ENCODE measurements at places on chromosomes 2 and 18.

DNA sequence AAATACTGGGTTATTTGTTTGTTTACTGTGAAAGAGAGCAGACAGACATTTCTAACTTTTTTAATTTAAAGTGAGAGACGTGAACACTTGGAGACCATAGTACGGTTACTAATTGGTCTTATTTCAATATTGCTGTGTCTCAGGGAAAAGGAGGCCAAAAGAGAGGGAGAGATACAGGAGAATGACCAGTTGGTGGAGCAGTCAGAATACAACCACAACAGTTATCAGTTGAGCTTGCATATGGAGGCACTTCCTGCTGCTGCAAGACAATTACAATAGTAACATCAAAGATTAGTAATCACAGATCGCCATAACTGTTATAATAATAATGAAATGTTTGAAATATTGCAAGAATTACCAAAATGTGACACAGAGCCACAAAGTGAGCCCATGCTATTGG is 58.2 kb downstream of the TWSG1 start:
- DNase-seq, result no peak

DNA sequence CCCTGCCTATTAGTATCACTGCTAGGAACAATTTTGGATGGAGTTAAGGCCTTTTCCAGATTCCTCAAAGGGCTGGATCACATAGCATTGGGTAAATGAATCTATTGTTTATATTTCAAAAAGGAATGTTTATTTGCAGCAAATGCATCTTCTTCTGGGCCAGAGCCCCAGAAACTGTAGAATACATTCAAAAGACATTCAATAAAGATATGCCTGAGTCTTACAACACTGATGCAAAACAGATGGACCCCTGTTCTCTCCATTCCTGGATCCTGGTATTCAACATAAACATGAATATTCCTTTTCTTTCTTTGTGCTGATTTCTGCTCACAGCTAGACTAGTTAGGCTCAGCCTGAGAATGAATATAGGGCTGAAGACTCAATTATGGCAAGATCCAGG is 227.2 kb upstream of the KLHL29 start:
- no peak for DNase-seq

GRCh38 chr2:25597881-25598280 is 75.5 kb downstream of the DTNB start:
- DNase-seq, result peak; percentile 26

GRCh38 chr2:136110526-136110925 is 7.4 kb downstream of the CXCR4 start:
- no peak for DNase-seq

- DNase-seq, result no peak
Measured at GRCh38 chr2:74374509-74375205, 5.5 kb downstream of the DCTN1 start.

DNA sequence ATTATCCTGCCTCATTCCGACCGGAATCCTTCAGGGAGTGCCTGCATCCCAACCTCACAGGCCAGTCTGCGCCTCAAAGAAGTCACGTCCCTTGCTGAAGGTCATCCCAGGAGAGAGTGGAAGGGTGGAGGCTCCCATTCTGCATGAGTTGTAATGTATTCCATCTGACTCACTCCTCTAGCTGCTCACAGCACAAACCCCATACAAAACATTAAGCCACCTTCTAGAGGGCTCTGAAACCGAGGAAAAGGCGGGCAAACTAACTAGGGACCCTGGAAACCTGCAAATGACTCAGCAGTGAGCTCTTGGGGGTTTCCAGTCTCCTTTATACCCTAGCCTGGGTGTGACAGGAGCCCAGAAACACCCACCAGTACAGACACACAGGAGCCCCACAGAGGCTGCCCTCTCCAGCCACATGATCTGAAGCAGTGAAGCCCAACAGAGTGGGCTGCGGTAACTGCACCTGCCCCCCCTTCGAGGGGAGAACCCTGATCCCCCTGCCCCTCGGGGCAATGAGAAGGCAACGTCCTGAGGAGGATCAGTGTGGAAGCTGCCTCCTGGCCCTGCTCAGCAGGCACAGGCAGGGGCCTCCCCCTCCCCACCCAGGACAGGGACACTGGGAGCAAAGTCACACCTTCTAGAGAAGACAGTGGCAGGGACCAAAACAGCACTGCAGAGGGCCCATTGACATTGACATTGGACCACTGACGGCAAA is 69.3 kb upstream of the SNTG2 start:
- no peak for DNase-seq

Measured in CD4-positive, alpha-beta T cell treated with Interleukin-4 for 4 hours (primary cell).